ENCODE measurements at places on chromosomes 16 and 17.

GRCh38 chr16:67394155-67395104, 1.1 kb upstream of the TPPP3 start:
- no peak for DNase-seq

GRCh38 chr17:27496437-27496943, 40.2 kb downstream of the KSR1 start:
- DNase-seq: no peak

DNA sequence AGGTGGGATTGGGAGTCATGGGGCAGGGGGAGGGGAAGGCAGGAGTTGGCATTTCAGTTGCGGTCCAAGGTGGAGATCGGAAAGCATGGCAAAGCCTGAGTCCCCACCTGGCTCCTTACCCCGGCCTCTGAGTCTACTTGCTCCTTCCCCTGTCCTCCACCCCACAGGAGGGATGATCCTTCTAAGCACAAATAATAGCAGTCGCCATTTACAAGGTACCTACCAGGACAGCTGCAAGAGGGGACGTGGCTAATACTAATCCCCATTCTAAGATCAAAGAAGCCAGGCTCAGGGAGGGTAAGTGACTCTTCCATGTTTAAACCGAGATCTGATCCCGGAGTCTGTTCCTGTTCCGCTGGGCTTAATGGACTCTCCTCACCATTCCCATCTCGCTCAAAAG, 396.3 kb downstream of the SLC39A11 start:
- DNase-seq: no peak

DNA sequence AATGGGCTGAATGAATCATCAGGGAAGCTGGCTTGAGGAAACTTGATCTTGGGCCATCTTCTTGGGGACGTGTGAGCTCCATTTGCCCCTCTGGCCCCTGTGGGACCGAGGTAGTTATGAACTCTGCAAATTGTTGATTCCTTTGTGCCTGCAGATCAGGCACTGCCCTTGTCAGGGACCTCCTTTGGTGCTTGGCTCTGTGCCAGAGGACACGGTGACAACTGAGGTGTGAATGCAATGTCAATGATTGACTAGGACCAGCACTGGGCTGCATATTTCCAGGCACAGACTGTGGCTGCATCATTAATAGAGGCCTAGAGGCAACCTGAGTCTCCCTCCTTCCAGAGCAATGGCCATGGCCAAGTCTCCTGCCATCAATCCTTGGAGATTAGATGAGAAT, 23.8 kb downstream of the PDILT start:
- DNase-seq: no peak

- no peak for DNase-seq
These were observed 124.8 kb downstream of the STXBP4 start for GRCh38 chr17:55093353-55093752.

- no peak for DNase-seq
These were observed 8.9 kb upstream of the SEC14L1 start for GRCh38 chr17:77131904-77132303.

DNA sequence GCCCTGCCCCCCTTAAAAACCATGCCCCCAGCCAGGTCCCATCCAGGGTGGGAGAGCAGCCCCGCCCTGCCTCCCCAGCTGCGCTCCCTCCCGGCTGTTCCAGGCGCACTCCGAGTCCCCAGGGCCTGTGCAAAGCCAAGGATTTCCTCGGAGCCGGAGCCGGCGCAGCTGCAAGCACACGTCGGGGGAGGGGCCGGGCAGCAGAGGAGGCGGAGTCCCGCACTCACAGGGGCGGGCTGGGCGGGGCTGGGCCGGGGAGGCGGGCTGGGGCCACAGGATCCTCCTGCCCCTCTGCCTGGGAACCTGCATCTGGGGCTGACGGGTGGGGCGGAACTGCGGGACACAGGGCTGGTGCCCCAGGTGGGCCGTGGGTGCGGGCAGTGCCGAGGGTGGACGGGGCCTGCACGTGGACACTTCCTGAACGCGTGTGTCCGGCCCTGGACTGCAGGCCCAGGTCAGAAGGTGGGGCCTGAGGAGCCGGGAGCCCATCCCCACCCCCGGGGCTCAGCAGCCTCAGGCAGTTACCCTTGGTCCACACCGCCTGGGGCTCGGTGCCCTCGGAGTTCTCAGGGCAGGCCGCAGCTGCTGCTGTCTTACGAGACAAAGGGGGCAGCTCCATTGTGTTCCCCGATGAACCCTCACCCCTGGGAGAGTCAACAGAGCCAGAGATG, 24.0 kb upstream of the SSTR5 start:
- no peak for DNase-seq

DNA sequence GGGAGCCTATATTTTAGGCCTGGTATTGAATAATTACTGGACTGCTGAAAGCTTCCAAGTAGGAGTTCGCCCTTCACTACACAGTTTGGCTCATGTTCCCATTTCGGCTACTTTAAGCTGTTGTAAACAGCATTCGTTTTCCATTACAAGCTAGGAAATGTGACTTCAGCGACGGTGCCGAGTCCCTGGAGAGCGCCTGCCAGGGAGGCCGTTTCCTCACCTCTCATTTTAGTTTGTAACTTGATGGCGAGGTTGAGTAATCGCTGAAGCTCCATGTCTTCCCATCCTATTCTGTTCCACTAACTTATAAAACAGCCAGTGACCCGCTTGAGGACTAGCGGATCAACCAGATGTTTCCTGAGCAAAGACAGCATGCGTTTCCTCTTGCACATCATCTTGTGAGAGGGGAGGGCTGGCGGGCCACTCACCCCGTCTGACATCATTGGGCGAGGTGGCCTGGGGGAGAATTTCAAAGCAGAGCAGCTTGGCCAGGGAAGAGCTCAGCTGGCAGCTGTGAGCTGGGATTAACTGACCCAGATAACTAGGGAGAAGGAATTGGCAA, 32.9 kb downstream of the PCTP start:
- no peak for DNase-seq

DNA sequence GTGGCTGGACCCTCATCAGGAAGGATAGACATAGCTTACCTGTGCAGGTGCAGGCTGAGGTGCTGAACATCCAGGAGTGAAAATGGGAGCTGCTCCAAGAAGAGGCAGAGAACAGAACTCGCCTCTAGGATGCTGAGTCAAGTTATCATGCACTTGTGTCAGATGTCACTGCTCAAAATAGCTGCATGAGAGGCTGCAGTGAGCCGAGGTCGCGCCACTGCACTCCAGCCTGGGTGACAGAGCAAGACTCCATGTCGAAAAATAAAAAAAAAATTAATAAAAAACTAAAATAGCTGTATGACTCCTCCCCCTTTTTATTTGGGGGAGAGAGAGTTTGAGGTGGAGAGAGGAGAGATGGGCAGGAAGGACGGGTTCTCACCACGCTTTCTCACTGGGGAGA, 148.8 kb downstream of the FOXL1 start:
- DNase-seq: no peak

- no peak for DNase-seq
These were observed 18.2 kb downstream of the ZCCHC14 start for GRCh38 chr16:87474566-87474996.

DNA sequence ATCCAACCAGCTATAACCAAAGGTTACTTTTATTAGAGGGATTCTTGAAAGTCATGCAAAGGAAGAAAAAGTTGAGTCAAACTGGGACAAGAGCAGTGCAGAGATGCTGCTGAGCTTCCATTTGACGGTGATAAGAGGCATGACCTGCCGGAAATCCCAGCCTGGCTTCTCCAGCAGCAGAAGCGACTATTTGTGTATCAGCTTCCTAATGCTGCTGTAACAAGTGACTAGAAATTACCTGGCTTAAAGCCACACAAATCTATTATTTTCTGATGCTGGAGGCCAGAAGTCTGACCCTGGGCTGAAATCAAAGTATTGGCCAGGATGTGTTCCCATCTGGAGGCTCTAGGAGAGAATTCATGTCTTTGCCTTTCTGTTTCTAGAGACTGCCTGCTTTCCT, 41.6 kb upstream of the CPPED1 start:
- DNase-seq: no peak

GRCh38 chr17:58640202-58640601, 51.6 kb downstream of the TEX14 start:
- no peak for DNase-seq

- no peak for DNase-seq
These were observed 410.4 kb upstream of the CDH11 start for GRCh38 chr16:65532258-65532657.

GRCh38 chr17:81491761-81492160, 20.8 kb downstream of the ACTG1 start:
- DNase-seq: no peak

GRCh38 chr16:55433030-55433429, 46.0 kb upstream of the MMP2 start:
- no peak for DNase-seq

- DNase-seq: no peak
These were observed 27.2 kb upstream of the KCNJ16 start for GRCh38 chr17:70047619-70048419.

DNA sequence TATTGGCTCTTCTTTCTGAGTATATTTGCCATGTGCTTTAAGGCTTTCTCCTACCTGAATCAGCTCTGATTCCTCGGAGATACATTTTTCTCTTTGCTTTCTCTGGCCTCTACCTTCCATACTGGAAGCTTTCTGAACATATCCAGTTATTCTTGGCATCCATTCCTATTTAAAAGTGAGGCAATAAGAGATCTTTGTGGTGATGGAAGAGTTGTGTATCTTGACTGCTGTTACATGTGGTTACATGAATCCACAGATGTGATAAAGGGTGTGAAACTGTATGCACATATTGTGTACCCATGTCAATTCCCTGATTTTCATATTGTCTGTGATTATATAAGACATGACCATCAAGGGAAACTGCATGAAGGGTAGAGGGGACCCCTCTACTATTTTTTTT, 24.4 kb downstream of the UBE2O start:
- no peak for DNase-seq

DNA sequence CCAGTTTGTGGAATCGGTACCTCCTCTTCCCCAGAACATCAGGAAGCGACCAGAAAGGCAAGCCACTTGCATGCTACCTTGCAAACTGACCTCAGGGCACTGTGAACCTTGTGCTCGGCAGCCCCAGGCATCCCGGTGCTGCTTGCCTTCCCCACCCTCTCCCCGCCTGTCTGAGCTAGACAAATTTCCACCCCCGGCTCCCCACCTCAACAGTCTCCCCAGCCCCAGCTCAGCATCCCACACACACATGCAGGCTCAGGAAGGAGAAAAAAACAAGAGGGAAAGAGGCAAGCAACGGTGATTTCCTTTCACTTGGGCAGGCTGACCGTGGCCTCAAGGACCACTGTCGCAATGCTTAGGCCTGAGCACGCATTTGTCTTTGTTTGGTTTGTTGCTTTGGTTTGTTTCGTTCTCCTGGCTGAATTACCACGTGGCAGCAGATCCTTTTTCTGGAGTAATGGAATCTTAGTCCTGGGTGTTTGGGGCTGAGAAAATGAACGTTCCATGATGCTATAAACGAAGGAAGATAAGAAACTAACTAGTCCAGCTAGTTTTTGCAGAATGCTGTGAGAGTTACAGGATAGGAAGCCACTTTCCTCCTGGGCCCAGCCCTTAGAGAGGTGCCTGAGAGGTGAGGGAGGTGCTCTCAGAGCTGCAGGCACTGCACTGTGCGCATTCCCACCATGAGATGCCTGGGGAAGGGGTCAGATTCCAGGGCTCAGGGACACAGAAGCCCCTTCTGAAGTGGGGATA, 27.9 kb downstream of the SDK2 start:
- DNase-seq: no peak

- DNase-seq: no peak
These were observed 72.1 kb upstream of the LYRM9 start for GRCh38 chr17:27965224-27965623.

- no peak for DNase-seq
These were observed 37.5 kb downstream of the RBFOX3 start for GRCh38 chr17:79573196-79573896.

- no peak for DNase-seq
These were observed 756 bp downstream of the TAX1BP3 start for GRCh38 chr17:3667366-3668278.

Measured in stimulated activated CD4-positive, alpha-beta T cell treated with anti-CD3 and anti-CD28 coated beads, TNF-alpha, amount 100 ng/mL, for 48 hours (primary cell).